ENCODE measurements at places on chromosomes 1 and 21.

DNA sequence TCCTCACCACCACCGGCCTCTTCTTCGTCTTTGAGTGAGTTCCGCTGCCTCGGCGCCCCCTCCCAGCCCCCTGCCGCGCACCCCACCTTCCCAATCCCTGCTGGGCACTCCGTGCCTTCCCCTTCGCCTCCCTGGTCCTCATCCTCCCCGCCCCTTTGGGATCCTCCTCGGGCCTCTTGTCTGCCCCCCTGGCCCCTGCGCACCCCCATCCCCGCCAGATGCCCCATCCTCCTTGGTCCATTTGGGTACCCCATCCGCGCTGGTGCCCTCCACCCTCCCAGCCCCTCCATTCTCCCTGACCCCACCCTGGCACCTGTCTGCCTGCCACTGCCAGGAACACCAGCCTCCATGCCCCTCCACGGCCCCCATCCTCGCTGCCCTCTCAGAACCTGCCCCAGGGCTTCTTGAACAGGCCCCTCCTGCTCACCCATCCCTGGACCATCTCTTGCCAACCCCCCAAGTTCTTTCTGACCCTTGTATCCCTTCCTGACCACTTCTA lies 667 bp downstream of the ZDHHC18 start:
- DNase-seq: no peak

GRCh38 chr1:176531921-176532897 lies 69.2 kb downstream of the PAPPA2 start:
- no peak for DNase-seq

- DNase-seq: no peak
Measured at GRCh38 chr1:22315315-22316078, 136.2 kb upstream of the ZBTB40 start.

DNA sequence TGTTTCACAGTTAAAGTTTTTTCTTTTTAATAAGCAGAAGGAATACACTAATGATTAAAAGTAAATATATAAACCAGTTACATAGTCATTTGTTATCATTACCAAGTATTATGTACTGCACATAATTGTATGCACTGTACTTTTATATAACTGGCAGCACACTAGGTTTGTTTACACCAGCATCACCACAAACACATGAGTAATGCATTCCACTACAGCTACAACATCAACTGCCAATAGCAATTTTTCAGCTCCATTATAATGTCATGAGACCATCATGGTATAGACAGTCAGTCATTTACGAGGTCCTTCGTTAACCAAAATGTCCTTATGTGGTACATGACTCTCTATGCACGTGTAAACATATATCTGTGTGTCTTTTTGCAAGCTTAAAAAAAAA lies 35.2 kb downstream of the SCYL3 start:
- DNase-seq: no peak

GRCh38 chr1:39196244-39197215 lies 8.0 kb upstream of the MACF1 start:
- peak; percentile 88 for DNase-seq

GRCh38 chr1:39195166-39196111 lies 9.1 kb upstream of the MACF1 start:
- no peak for DNase-seq

DNA sequence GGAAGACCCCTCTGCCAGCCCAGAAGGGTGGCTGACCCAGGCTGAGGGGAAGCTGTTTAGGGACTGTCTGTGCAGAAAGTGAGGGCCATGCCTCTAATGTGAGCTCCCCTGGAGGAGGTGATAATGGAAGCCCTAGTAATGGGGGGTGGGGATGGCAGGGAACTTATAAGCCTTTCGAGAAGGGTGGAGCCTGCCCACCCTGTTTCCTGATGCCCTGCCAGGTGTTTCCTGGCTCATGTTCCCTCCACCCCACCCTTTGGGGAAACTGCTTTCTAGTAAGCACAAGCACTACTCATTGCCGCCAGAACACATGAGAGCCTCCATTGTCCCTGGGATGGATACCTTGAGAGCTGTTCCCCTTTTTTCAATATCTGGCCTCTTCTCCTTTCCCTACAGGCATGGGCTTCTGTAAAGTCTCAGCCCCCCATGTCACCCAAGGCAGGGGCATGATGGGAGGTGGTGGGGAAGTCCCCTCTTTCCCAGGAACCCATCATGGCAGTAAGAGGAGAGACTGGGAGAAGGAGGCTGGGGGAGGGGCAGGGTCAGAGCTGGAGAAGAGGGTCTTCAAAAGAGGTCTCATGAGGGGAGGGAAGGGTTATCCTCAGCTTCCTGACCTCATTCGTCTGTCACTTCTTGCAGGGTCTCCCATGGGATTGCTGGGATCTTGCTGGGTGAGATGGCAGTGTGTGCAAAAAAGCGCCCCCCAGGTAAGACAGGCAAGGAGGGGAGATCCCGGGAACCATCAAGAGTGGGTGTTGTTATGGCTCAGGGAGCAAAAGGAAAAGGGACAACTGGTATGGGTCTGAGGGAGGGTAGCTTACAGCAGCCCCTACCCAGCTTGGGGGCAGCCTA lies 2.4 kb downstream of the ATP8B2 start:
- no peak for DNase-seq

GRCh38 chr1:47477595-47478080 lies 39.8 kb downstream of the FOXD2 start:
- no peak for DNase-seq

- peak; percentile 64 for DNase-seq
Measured at GRCh38 chr1:229582011-229582694, 23.6 kb upstream of the ABCB10 start.

DNA sequence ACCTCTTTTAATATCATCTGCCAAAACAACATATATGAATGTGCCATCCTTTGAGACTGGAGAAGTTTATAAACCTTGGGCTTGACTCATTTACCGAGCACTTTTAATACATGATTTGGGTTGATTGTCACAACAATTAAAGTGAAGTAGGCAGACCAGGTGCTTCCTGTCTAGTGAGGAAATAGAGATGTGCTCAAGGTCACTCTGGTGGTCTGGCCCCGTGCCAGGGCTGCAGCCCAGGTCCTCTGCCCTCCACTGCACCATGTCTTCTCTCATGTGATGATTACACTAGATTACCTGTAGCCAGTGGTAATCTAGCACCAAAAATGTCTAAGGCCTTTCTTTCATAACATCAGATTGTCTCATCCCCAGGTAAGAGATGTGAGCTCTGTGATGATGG lies 61.8 kb upstream of the LAMC2 start:
- DNase-seq: no peak

DNA sequence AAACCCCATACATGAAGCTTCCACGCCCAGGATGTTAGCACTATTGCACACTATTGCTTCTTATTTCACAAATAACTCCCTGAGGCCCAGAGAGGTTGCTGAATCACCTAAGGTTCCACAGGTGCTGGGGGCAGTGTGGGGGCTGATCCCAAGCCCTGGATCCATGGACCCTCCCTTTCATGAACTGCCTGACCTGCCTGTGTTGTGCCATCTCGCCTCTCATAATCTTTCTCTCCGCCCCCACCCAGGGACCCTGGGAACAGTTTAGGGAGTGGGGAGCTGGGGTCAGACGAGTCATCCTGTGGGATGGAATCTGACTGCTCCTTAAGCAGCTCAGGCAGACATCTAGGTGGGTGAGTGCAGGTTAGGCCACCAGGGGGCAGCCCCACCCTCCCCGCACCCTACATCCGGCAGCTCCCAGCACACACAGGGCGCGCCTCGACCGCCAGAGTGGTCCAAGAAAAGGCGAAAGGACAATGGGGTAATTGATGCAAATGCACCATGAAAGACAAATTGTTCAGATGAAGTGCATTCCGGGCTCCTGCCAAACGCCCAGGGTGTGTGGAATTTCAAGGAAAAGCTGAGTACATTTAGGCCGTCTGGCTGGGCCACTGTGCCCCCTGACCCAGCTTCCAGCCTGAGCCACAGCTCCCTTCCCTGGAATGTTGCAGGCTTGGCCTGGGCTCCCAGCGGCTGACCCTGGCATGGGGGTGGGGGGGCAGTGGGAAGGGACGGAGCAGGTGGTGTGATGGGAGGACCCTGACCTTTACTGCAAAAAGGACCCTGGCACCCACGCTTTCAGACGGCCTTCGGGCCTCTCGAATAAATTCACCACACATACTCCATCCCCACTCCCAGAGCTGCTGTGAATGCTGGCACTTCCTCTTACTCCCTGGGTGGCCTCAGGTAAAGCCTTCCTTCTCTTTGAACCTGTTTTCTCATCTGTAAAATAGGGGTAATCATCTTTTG lies 20.8 kb downstream of the PHLDA3 start:
- DNase-seq: no peak

GRCh38 chr1:175968486-175969172 lies 225.2 kb upstream of the TNR start:
- DNase-seq: no peak

DNA sequence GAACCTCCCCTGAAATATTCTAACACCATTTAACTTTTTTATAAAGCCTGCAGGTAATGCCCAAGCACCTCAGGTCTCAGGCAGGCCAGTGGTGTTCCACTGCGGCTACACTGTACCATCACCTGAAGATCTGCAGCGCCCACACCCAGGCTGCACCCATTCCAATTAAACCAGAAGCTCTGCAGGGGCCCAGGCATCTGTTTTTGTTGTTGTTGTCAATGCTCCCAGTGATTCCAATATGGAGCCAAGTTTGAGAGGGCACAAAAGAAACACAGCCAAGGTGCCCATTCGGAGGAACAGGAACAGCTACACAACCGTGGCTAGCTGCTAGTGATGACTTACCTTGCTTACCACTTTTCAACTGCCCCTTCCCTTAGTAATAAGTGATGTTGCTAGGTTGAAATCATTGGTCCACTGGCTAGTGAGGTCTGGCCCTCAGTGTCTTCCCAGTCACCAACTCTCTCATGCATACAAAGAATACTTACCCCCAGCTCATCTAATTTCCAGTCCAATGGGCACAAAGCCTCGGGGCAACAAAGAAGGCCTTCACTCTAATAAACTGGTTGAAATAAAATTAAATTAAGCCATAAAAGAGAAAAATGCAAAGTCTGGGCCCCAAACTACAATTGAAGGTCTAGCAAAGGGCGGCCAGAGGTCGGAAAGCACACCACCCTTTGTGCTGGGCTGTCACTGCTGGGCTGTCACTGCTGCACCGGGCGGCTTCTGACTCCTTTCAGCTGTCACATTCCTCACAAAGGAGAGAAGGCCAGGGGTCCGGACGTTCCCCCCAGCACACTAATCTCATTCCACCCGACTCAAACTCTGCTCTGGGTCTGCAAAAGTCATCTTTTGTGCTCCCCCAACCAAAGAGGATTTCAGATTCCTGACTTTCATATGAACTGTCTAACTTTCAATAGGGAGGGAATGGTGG lies 34.9 kb downstream of the SIPA1L2 start:
- no peak for DNase-seq

All from AML-193 (cell line).